CD4-positive, alpha-beta T cell treated with Interleukin-10 for 1 hour (primary cell): ENCODE measurements at places on chromosomes 16 and 17.

DNA sequence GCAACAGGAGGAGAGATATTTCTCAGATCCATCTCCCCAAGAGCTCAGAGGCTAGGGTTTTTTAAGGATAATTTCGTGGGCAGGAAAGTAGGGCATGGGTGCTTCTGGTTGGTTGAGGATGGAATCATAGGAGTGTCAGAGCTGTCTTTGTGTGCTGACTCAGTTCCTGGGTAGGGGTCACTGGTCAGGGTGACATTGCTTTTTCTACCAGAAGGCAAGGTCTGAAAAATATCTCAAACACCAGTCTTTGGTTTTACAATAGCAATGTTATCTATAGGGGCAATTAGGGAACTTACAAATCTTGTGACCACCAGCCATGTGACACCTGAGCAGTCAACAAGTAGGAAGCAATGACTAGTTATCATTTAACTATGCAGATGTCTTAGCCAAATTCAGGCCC lies 82.9 kb upstream of the DYNLRB2 start:
- no peak for DNase-seq

GRCh38 chr17:79074649-79075445 lies at the start of gene ENGASE:
ENGASE (plus strand) TSS chr17:79074824; CDS start chr17:79074945, 121 bp downstream.
- peak; percentile 95 for DNase-seq

GRCh38 chr17:77165577-77165976 lies 24.8 kb downstream of the SEC14L1 start:
- no peak for DNase-seq

GRCh38 chr16:7405166-7405565 lies 72.5 kb downstream of the RBFOX1 start:
- DNase-seq = no peak

DNA sequence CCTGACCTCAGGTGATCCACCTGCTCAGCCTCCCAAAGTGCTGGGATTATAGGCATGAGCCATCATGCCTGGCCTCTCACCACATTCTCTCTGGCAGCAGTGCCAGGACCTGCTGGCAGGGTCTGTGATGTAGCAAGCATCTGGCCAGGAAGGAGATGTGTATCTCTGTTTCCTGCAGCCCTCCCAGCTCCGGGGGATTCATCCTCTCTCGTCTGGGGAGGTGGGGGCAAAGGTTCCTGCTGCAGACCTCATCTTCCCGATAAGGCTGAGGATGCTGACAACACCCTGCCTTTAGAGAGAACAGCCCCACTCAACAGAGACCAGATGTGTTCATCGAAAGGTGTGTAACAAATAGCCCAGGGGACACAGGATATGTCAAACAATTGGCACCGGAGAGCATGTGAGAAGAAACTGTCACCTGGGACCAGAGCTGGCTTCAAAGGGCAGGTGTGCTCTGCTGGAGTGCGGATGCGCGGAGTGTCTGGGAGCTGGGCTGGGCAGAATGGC lies 54.8 kb upstream of the SEC14L1 start:
- no peak for DNase-seq

- no peak for DNase-seq
These were observed 93.2 kb downstream of the CACNG3 start for GRCh38 chr16:24349320-24349719.

- DNase-seq = no peak
These were observed 56.6 kb downstream of the ZFPM1 start for GRCh38 chr16:88509749-88510069.
